DMS79 (cell line): ENCODE measurements at places on chromosomes 5 and 9.

- no peak for DNase-seq
Observed at GRCh38 chr5:96851312-96852062, 24.8 kb upstream of the ERAP2 start.

DNA sequence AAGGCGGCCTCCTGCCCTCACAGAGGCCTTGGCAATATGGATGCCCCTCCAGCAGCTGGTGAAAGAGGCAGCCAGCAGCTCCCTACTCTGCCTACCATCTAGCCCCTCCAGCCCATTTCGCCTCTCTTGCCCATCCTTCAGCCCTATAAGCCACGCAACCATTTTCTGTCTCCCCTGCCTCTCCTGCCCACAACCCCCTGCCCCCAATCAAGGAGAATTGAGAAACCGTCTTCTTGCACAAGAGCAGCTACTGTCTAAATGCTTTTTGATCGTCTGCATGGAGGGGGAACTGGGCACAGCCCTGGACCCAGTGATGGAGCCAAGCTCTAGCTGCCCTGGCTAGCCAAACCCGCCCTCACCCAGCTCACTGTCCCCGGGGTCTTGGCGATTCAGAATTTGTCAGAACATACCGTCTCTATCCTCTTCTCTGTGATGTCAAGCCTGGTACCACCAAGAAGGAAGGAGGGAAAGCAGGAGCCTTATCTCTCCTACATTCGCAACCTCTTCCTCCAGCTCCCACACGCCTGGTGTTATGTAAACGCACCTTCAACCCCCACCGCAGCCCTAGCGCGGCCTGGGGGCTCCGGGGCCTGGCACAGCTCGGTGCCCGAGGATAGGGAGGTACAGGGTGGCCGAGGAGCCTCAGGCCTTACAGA, 1.2 kb downstream of the SPRY4 start:
- no peak for DNase-seq

- DNase-seq, result no peak
Observed at GRCh38 chr5:61311056-61311610, 20.9 kb upstream of the ZSWIM6 start.

GRCh38 chr5:159345861-159346260, 15.6 kb upstream of the IL12B start:
- DNase-seq, result no peak

DNA sequence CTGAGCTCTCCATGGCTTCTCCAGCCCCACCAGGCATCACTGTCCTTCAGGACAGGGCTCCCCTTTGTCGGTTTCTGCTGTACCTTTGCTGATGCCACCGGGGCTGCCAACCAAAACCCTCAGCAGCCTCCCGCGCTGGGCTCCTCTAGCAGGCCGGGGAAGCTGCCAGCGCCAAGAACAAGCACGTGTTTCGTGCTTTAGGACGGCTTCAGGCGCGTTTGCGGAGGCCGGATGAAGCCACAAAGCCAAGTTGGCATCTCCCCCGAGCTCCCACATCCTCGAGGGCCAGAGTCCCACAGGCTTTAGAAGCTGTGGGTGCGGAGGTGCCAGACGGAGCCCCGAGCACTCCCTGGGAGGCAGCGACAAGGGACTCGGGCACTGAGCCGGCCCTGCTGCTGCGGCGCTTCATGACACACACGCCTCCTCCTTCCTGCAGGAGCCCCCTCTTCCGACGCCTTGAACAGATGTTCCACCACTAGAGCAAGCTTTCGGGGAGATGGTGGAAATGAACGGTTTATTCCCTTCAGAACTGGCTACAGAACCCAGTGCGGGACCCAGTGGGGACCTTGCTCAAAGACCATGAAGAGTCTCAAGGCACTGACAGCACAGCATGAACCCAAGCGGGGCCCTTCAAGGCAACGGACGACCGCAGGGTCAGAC, 36.7 kb downstream of the SARDH start:
- DNase-seq, result no peak

- DNase-seq, result no peak
Observed at GRCh38 chr9:111939322-111939721, 42.7 kb downstream of the UGCG start.

DNA sequence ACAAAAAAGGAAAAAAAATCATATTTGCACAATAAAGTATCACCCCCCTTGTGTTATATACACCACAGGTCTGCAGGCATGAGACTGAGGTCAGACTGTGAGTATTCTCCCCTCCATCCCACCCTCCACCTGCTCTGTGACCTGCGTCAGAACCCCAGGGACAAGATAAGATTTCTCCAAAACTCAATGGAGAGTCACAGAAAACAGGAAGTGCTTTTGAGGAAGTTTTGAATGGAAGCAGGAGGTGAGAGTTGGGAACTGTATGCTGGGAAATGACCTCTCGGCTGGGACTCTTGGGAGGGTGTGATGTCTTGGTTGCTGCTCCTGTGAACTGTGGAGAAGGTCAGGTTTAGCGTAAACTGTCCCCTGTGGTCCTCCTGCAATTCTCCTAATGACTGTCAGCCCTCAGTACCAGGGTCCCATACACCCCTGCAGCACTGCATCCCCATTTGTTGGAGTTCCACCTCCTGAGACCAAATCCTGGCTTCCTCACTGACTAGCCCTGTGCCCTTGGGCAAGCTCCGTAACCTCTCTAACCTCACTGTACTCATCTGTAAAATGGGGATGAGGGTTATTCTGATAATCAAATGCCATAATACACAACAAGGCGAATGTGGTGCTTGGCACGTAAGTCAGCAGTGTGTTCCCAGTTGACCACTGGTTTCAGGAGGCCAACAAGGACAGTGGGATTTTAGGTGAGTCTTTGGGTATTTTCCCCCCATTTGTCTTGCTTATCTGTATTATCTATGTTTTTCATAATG, 6.9 kb upstream of the CTSL start:
- no peak for DNase-seq

GRCh38 chr9:108272349-108272899, 583.4 kb downstream of the ACTL7B start:
- DNase-seq, result no peak

- DNase-seq, result no peak
Observed at GRCh38 chr5:15026944-15027343, 155.4 kb upstream of the ANKH start.

DNA sequence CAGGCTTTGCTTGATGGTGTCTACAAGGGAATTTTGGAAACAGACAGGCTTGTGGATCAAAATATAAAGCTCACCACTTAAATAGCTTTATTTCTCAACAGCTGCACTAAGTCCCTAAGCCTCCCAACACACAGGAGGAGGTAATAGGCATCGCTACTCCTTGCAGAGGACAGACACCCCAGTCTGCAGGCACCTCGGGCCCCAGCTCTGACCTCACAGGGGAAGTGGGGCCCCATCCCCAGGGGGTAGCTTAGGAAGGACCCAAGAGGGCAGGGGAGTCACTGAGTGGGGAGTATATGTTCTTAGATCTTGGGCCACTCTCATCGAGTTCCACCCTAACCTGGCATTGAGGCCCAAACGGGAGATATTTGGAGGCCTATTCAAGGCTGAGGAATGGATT, 66.7 kb upstream of the XPA start:
- DNase-seq, result no peak

DNA sequence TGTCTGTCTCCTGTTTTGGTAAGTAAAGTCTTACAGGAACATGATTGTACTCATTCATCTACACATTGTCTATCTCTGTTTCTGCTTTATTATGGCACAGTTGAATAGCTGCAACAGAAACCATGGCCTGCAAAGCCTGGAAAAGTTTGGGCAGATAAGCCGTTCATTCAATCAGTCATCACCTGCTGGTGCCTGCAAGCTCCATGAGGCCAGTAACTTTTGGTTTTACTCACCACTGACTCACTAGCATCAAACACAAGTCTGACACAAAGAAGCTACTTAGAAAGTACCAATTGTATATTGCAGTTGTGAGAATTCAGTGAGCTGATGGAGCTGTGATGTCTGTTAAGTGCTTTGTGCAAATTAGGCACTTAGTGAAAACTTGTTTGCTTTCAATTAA, 373.6 kb upstream of the SGCD start:
- DNase-seq, result no peak

DNA sequence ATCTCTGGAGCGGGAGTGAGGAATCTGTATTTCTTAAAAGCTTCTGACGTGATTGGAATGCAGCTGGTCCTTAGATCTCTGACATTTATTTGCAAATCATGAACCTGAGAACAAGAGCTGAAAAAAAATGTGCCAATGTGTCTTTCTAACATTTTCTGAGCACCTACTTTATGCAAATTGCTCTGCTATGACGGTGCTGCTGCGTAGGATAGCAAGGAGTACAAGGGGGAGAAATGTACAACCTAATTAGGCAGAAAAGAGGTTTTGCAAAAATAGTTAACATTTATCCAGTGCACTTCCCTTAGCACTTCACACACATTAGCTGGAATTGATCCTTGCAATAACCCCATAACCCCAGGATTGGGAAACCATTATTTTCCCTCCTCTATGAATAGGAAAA, 357.5 kb downstream of the TLE4 start:
- DNase-seq, result no peak

GRCh38 chr9:12554636-12555035, 138.5 kb upstream of the TYRP1 start:
- DNase-seq, result no peak

DNA sequence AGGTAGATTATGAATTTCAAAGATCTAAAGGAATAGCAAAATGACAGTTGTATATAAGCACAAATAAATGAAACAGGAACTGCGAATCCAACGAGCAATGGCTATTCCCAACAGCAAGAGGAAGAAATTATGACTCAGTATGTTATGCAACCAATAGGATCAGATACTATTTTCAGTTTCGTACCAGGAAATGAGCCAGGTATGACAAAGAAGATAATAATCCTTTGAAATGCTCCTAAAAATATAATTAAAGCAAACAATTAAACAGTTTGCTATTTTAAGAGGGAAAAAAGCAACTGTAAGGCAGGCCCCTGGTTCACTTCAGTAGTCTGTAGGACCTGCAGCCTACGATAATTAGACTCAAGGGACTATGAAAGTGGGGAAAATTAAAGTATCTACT, 58.9 kb downstream of the AUH start:
- DNase-seq, result no peak

DNA sequence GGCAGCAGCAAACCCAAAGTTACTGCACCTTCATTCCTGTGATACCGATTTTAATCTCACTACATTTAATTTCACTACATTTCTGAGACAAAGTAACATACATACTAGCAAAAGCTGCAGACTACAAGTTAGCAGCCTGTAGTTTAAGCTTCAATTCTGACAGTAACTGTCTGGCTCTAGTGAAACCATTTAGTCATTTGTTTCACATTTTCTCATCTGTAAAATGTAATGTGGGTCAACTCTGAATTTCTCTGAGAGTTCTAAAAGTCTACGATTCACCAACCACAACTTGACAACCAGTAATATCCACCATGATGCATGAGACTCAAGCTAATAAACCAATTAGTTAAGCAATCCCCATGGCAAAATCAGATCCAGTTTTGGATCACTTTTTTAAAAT, 408.9 kb downstream of the PDE4D start:
- no peak for DNase-seq

GRCh38 chr5:58002323-58002722, 457.6 kb downstream of the PLK2 start:
- DNase-seq, result no peak

DNA sequence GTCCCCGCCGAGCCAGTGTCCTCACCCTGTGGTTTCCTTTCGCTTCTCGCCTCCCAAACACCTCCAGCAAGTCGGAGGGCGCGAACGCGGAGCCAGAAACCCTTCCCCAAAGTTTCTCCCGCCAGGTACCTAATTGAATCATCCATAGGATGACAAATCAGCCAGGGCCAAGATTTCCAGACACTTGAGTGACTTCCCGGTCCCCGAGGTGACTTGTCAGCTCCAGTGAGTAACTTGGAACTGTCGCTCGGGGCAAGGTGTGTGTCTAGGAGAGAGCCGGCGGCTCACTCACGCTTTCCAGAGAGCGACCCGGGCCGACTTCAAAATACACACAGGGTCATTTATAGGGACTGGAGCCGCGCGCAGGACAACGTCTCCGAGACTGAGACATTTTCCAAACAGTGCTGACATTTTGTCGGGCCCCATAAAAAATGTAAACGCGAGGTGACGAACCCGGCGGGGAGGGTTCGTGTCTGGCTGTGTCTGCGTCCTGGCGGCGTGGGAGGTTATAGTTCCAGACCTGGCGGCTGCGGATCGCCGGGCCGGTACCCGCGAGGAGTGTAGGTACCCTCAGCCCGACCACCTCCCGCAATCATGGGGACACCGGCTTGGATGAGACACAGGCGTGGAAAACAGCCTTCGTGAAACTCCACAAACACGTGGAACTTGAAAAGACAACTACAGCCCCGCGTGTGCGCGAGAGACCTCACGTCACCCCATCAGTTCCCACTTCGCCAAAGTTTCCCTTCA, 1.4 kb downstream of the GLIS3 start:
- no peak for DNase-seq

- no peak for DNase-seq
Observed at GRCh38 chr5:178301641-178302040, 69.0 kb upstream of the PHYKPL start.

- DNase-seq, result no peak
Observed at GRCh38 chr5:170206216-170206615, 26.6 kb upstream of the C5orf58 start.

DNA sequence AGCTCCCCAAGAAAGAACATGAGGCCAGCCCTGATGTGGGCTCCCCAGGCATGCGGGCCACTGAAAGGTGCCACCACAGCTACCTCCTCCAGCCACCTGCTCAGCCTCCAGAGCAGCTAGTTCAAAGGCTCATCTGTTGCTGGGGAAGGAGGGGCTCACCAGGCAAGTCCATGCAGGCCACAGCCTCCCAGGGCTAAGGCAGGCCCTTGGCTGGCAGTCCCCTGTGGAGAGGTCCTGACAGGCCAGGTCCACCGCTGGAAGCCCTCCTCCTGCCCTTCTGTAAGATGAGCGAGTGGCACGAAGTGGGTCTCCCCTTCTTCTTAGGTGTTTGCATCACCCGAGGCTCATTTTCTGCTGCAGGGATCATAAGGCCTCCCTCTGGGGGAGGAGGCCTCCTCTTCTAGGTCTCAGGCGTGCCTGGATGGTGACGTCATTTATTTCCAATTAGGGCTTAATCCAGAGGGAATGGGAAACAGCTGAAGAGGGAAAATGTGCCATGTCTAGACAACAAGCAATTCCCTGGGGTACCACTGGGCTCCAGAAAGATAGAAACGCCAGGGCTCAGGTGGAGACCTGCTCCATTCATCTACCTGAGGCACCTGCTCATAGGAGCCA, 91.6 kb downstream of the CFAP90 start:
- DNase-seq, result no peak
